ENCODE measurements at places on chromosomes 1 and 21.

DNA sequence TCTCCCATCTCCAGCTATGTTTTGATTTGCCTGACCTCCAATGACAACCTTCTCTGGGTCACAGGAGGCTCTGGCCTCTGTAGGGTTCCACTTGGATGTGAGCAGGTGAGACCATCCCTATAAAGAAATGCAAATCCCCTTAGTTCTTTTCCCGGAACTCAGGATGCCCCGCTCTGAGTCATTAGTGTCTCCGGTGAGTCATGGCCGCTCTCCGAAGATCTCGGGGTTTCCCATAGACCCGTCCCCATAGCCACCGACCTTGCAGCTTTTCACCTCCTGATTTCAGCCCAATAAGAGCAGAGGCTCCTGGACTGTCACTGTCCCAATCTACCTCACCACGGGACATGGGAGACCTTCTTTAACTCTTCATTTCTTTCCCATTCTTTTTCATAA, 98.2 kb downstream of the PGBD5 start:
- DNase-seq: no peak

GRCh38 chr1:226123591-226124471, 61.3 kb downstream of the H3-3A start:
- DNase-seq: no peak

DNA sequence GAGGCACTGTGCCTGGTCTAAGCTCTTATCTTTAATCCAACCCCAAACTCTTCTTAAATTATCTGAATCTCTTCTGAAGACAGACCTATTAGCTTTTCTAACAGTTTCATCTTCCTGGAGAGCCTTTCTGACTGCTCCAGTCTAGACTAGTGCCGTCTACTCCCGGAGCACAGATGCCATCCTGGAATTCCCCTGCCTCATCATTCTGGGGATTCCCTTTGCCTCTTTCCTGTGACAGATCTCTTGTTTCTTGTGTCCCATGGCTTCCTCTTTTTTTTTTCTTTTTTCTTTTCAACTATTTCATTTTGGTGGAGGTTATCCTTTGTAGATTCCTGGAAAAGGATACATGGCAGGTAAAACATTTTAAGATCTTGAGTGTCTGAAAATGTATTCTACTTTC, 11.7 kb downstream of the SEMA4A start:
- no peak for DNase-seq

DNA sequence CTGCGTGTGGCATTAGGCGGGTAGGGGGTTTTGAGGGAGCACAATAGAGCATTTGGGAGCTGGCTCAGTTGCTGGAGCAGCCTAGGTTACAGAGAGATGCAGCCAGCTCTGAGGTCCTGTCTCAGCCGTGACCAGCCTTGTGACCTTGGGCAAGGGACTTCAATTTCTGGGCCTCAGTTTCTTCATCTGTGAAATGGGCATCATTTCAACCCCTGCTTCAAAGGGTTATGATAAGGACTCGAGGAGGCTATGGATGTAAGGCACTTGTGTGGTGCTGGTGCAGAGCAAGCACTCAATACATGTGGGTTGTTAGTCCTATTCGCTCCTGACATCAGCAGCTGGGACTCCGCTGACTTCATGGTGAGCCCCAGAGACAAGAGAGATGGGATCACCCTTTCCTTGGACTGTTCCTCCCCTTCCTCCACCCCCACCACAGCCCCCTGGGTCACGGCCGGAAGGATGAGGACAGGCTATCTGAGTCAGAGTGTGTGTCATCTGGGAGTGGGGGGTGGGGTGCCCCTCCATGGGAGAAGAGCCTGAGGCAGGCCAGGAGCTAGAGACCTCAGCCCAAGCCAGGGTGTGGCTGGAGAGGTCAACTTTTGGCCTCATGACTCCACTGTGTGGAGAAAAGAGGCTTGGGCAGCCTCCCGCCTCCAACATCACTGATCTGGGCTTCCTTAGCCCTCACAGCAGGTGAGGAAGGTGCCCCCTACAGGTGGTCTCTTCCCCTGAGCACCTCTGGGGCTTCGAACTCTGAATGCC, 71.4 kb upstream of the ZBTB40 start:
- DNase-seq: peak; percentile 39

DNA sequence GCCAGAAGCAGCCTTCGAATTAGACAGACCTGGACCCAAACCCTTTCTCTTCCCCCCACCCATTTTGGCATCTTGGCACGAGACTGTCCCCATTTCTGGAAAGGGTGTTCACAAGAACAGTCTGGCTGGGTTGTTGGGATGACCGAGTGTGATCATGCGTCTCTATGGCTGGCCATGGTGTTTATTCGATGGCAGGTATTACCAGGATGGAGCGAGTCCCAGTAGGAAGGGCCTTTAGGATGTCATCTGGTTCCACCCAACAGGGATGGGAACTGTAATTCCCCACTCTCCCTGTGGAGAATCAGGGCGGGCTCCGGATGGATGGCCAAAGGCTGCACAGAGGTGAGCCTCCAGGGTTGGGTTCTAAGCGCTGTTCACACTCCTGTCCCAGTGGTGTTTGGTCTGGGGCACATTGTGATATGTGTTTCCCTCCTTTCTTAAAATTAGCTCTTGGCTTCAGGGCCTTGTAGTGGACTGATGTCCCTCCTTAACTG, 33.4 kb upstream of the ATP5PO start:
- no peak for DNase-seq

- DNase-seq: no peak
These were observed 819.0 kb upstream of the ADGRL4 start for GRCh38 chr1:79825551-79825950.

- no peak for DNase-seq
These were observed 31.8 kb downstream of the GADD45A start for GRCh38 chr1:67716800-67717199.

DNA sequence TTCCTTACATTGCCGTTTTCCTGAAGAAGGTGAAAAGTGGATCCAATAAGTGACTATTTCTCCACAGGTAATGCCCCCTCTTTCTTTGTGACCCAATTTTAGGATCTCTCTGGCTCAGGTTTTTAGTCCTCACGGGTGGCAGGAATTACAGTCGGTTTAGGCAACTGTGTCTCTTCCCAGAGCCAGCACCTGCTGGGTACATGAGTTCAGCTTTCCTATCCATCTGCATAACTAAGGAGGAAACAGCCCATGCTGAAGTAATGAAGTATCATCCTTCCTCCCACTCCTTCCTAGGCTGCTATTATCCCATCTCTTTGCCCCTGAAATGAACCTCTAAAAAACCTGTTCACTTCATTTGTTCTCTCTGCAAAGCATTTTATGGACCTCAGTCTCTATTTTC, 544.6 kb downstream of the NEGR1 start:
- no peak for DNase-seq

DNA sequence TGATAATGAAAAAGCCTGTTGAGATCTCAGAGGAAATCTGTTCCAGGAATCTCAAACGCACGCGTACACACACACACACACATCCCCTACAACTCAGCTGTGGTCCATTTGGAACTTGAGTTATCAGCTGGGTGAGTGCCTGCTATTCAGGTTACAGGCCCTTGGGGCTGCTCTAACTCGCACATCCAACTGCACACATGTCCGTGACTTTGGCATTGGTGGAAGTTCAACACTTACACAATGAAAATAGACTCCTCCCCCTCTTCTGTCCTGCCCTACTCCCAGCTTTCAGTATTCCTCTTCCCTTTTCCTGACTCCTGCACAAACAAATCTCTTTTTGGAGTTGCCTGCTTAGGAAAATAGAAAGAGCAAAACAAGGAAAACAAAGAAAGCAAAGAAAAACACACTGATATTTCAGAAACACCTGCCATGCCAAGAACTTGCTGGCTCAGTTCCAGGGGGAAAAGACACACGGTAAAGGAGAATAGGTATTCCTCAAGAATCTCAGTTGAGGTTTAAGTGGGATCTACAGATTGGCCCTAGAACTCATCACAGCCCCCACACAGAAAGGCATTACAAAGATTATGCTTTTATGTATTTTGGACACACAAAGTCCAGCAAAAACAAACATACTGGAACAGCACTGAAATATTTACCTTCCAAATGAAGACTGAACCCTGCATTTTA, 140.9 kb downstream of the TGFBR3 start:
- no peak for DNase-seq

DNA sequence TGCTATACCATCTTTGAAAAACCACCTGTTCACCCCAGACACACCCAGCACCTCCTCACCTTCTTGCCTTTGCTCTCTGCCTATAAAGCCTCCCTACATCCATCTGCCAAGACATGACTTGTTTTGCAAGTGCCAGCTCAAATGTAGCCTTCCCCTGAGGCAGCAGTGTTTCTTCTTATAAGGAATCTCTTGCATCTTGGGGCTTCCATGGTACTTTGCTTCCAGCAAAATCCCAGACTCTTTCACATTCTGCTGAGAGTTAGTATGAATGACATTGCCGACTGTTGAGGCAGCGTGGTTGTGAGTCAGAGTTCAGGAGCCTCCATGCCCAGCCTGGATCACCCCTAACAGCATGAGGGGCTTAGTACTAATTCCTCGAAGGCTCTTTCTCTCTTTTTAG, 217.4 kb upstream of the RUNX1 start:
- DNase-seq: no peak

GRCh38 chr1:181541947-181542346, 58.6 kb downstream of the CACNA1E start:
- DNase-seq: no peak

DNA sequence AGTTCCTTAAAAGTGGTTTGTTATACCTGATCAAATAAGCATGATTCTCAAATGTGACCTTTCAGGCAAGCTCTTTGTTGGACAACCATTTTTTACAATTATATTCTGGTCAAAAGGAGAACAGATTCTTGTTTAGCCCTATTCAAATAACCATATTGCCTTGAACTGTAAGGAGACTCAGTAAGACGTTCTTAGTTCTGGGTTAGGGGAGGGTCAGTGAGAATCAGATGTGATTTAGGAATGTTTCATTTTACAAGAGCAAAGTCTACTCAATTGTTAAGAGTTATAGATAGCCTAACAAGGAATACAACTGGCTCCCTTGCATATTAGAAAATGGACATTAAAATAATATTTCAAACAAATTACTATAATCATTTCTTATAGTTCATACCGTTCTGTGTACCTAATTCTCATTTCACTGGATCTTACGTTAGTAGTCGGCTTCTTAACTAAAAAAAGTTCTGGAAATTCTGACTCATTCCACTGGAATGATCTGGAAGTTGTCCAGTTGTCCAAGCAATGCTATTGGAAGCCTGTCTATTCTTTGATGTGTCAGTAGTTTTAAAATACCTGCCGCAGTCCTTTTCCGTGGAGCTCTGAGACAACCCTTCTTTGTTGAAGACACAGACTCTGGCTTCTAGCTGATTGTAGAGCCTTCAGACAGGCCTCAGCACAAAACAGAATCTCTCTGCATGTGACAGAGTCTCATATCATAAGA, 88.8 kb downstream of the MAST2 start:
- DNase-seq: no peak

GRCh38 chr1:218573925-218574324, 228.8 kb downstream of the TGFB2 start:
- no peak for DNase-seq

DNA sequence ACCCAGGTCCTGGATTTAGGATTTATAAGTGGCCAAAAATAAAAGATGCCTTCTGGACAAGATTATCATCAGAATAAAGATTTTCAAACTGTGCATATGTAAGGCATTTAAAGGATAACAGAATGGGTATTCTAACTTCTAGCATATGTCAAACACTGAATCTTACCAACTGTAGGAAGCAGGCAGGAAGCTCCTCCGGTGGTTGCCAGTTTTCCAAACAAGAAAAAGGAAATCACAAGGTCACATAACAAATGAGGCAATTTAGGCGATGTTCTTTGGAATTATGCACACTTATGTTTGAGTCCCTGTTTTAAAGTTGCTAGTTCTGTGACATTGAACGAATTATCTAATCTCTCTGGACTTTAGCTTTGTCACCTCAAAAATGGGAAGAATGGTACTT, 48.9 kb downstream of the ATP6V1G3 start:
- DNase-seq: no peak

- DNase-seq: peak; percentile 83
These were observed 1.5 kb upstream of the COX20 start for GRCh38 chr1:244833734-244834542.

DNA sequence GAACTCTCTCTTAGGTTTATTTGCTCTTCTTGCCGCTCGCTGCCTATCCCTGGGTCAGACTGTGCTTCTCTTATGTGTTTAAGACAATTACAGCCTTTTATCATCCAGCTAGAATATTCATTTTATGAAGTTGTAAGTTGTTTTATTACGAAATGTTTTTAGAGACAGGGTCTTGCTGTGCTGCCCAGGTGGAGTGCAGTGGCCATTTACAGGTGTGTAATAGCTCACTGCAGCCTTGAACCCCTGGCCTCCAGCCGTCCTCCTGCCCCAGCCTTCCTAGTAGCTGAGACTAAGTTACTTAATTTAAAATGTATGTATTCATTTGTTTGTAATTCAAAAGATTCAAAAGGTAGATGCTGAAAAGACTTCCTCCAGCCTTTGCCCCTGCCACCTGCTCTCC, 99.0 kb upstream of the KIF26B start:
- no peak for DNase-seq

DNA sequence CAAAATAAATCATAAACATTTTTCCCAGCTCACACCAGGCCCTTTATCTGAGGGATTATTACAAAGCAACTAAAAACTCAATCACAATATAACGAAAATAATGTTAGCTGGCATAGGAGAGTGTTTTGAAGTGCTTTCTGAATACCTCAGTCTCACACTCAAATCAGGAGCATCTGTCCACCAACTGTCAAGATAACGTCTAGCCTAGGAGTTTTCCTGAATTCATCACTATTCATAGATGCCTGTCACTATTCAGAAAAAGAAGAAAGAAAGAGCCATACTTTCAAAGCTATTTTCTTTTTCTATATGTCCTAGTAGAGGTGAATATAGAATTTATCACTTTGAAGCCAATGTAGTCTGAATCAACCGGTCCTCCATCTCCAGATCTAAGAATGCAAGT, 127.0 kb downstream of the AKT3 start:
- DNase-seq: no peak

DNA sequence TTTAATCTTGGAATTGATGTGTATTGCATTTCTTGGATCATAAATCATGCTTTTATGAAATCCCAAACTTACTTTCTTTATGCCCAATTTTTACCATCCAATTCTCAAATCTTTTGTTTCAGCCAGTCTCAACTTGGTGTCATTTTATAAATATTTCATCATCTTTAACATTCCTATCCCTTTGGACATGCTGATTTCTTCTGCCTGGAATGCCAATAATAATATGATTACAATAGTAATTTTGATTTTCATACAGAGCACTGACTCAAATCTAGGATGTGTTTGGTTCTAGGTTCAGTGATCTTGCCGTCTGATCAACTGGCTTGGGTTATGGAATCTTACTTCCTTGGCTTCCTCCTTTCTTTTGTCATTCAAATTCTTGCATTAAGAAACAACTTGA, 12.8 kb downstream of the RRP15 start:
- no peak for DNase-seq

GRCh38 chr1:65629788-65630187, 162.9 kb upstream of the PDE4B start:
- DNase-seq: no peak

DNA sequence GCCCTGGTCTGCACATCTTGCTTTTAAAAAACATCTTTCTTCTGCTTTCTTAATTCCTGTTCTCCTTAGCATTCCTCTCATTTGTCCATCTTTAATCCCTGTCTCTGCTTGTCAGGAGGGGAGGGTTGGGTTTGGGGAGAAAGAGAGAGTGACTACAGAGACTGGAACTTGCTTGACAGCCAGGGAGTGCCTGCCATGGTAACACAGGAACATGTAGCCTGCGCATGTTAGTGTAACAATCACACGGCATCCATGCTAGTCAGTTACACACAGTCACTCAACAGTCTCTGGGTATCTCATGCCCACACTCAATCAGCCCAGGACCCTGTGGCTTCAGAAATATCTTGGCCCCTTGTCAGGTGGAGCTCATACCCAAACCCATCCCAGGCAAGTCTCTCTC, 818 bp upstream of the TFAP2E start:
- no peak for DNase-seq

- peak; percentile 20 for DNase-seq
These were observed 117.2 kb downstream of the SLC25A24 start for GRCh38 chr1:108082738-108083562.

Measured in NB4 (cell line).